ENCODE measurements at places on chromosomes 1 and 21.
A peak's percentile ranks its signal among the peaks of the same experiment; 100 is the strongest.

GRCh38 chr1:168227620-168228019 lies 1.8 kb downstream of the SFT2D2 start:
- DNase-seq, result peak; percentile 21

- DNase-seq, result no peak
These were observed 7.7 kb downstream of the ARHGEF19 start for GRCh38 chr1:16204634-16205333.

DNA sequence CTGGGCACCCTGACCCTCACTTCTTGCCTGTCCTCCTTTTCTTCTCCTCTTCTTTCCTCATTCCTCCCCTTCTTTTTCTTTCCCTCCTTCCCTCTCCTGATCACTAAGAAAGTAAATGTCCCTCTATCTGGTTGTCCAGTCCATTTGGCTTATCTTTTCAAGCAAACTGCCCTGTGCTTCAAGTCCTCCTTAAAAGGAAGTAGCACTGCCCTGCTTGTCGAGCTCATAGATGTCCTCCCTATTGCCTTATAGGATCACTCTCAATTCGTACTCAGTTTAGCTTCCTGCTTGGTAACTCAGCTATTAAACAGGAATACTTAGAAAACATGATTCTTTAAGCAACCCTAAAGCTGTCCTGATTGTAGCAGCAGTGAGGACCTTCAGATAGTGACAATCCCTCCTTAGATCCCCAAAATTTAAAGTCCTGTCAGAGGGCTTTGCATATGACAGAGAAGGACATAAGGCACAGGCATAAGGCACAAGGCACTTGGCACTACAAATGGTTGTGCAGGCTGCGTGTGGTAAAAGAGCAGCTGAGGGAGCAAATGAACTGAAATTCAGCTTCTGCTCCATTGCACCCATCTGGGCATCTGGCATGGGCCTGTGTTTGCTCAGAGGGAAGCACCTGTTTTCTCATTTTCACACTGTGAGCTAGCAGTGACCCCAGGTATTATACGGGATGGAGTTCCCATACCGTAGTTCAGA lies 26.1 kb upstream of the SLAMF6 start:
- DNase-seq, result no peak

DNA sequence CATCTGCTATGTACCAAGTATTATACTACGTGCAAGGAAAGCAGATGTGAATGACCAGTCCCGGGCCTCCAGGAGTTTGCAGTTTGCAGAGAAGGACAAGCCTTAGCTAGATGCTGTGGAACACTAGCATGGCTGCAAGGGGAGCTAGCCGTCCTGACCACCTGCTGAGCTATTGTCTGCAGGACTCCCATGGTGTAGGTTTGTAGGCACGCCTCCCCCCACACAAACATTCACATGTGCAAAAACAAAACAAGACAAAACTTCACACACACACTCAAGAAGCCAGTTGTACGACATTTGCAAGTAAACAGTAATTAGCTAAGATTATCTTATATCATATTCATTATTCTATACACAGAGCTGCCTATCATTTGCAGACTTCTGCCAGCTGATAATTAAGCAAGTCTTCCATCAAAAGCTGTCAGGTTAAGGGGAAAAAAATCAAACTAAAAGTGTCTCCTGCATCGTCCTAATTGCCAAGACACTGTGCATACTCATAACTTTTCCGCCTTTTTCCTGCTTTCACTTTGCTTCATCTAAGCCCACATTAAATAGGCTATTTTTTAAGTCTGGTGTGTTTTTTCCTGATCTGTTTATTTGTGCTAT lies 10.7 kb upstream of the HNRNPU start:
- no peak for DNase-seq

DNA sequence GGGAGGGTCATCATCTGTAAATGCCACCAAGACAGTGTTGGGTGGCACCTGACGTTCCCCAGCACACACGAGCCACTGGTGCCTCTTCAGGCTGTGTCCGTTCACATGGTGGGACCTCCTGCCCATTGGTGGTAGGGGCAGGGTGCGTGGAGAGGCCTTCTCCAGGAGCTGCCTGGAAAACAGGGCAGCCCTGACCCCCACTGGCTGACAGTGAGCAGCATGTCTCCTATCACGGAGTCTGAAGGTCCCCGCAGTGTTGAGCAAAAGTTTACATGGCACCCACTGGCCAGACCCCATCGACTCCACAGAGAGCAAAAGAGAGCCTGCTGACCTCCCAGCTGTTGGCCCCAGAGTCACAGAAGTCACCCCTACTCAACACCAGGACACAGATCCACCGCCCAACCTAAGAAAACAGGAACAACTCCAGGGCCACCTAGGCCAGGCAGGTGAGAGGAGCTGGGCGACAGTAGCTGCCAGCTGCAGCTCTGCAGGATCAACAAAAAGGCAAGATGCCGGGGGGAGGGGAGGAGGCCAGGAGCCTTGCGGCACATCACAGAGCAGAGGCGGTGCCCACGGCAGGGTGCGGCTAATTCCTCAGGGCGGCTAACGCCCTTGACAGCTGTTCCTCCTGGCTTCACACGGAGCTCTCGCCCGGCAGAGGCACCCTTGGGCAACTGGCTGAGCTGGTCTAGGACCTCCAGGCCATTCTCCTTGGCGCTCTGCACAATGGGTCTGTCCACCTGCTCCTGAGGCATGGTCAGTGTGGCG lies 14.4 kb upstream of the IFI6 start:
- no peak for DNase-seq

Measured in AG20443 (cell line).